Ureter (tissue), 1 donor: ENCODE measurements at places on chromosomes 7 and 10.

GRCh38 chr7:141328290-141328689 lies 222.9 kb upstream of the AGK start:
- no peak for DNase-seq

DNA sequence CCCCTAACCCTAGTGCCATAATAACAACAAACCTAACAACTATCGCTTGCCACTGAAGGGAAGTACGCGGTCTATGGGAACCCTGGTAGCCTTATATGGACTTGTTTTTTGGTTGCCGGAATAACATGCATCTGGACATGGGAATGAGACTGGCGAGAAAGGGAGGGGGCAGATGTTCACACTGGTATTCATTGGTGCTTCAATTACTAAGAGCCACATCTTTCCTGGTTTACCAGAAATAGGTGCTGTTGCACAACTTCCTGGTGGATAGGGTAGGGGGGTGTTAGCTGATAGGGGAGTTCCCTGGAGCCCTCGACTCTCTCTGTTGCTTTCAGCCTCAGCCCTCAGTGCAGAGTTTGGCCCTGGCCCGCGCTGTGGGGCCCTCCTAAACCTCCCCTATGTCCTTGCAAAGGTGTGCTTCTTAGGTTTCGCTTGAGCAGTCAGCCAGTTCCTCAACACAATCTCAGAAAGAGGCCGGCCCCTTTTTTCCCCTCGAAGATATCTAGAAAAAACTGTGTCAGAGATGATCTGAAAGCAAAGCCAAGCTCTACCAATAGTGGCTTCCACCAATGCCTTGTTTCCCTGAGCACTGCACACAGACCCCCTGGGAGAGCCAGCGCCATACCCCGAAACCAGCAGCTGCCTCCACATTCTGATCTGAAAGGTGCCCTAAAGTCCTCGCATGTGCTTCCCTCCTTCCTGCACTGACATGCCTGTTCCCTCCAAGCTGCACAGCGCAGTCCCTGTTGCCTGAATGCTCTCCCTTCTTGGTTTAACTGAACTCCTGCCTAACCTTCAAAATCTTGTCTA lies 13.5 kb downstream of the TBXAS1 start:
- DNase-seq = no peak

DNA sequence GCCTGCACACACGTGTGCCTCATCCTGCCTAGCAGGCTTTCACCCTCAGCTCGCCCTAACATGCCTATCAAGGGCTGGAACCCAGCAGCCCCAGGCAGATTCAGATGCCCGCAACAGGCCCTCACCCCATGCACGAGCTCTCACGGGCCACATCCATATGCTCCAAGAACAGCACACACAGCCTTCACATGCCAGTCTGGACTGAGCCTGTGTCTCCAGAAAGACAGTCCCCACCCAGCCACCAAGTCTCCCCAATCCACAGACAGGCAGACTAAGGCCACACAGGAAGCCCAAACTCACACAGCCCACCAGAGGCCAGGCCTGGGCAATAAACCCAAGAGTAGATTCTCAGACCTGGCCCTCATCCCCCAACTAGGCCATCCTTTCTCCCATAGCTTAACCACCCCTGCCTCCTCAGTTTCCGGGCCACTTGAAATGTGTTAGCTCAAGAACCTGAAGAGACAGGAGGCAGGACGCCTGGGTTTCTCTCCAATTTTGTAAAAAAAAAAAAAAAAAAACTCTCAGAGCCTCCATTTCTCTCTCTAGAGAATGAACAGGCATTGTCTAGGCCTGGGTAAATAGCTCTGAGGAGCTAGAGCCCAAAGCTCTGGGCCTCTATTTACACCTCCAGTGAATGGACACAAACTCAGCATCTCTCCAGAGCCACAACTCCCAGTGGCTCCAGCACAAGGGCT lies 6.8 kb downstream of the LDB1 start:
- DNase-seq = peak; percentile 64

DNA sequence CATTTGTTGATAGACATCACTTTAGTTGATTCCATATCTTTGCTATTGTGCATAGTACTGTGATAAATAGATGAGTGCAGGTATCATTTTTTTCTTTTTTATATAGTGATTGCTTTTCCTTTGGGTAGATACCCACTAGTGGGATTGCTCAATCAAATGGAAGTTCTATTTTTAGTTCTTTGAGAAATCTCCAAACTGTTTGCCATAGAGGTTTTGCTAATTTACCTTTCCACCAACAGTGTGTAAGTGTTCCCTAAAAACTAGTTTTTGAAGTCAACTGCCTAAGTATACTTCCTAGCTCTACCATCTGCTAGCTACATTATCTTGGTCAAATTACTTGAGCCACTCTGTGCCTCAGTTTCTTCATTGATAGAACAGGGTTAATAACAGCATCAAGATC lies 31.5 kb upstream of the RSBN1L start:
- DNase-seq = no peak

- peak; percentile 23 for DNase-seq
Measured at GRCh38 chr7:33804140-33804660, 101.1 kb upstream of the BMPER start.

- DNase-seq = peak; percentile 80
Measured at GRCh38 chr7:101688183-101688831, 59.2 kb upstream of the MYL10 start.

- DNase-seq = no peak
Measured at GRCh38 chr7:44325201-44325671, at the start of gene CAMK2B. Gene CAMK2B (minus strand): TSS chr7:44325594. CDS start chr7:44325421, 173 bp downstream.

- no peak for DNase-seq
Measured at GRCh38 chr7:29370531-29371314, 176.1 kb downstream of the CHN2 start.

- DNase-seq = no peak
Measured at GRCh38 chr10:70223728-70224127, 9.5 kb downstream of the PPA1 start.

DNA sequence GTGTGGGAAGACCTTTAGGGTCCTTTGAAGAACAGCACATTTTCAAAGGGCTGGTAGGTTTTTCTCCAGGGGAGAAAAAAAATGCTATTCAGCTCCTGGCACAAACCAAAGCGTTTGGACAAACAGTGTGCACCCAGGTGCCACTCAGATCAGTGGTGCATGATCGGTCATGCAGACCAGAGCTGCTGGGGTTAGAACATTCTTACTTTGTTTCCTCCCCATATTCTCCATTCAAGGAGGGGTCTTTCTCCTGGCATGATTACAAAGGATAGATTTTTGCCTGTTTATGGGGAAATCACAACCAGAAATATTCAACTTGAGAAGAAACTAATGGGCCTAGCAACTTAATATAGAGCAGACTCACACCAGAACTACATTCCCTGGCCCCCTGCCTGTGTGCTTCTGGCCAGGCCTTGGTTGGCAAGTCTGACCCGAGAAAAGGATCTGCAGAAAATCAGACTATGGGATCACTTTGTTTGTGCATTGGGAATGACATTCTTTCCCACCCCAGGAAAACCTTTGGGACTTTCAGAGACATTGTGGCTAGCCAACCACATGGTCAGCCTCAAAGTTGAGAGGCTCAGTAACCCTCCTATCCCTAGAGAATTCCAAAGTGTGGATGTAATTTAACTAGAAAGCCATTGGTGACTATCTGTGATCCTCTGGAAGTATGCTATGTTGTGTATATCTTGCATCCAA lies 82.3 kb upstream of the FGL2 start:
- DNase-seq = no peak
